CD4-positive, alpha-beta T cell treated with Interleukin-15 for 4 hours (primary cell): ENCODE measurements at places on chromosomes 1 and 21.
A peak's percentile ranks its signal among the peaks of the same experiment; 100 is the strongest.

DNA sequence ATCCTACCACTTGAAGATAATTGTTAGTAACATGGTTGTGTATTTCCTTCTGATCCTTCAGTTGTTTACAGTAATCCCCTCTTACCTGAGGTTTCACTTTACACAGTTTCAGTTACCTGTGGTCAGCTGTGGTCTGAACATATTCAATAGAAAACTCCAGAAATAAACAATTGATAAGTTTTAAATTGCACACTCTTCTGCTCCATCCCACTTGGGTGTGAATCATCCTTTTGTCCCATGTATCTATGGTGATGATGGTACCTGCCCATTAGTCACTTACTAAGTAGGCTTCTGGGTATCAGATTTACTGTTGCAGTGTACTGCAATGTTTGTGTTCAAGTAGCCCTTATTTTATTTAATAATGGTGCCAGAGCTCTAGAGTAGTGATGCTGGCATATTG, 62.5 kb downstream of the OSBPL9 start:
- no peak for DNase-seq

- peak; percentile 48 for DNase-seq
These were observed 114.6 kb upstream of the VAV3 start for GRCh38 chr1:108079440-108080025.

DNA sequence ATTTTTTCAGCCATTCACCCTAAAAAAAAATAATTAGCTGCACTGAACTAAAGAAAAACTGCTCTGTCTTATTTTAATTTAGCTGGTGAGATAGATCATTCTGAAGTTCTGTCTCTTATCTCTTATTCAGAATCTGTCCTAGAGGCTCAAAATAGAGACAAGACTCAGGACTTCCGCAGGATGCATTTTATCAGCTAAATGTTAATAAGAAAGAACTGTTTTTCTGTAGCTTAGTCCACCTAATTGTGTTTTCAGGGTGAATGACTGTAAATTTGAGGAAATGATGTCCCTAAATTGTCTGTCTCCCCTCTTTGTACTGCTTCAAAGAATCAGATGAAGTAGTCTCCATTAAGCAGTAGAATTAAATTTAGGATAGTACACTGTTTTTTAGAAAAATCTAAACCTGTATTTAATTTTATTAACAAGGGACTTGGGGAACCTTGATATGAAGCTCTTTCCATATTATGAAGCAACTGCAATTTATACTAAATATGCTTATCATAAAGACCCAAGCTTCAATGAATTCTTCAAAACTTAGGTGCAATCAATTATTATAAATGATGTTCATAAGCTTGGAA, 671.9 kb downstream of the RWDD3 start:
- no peak for DNase-seq

DNA sequence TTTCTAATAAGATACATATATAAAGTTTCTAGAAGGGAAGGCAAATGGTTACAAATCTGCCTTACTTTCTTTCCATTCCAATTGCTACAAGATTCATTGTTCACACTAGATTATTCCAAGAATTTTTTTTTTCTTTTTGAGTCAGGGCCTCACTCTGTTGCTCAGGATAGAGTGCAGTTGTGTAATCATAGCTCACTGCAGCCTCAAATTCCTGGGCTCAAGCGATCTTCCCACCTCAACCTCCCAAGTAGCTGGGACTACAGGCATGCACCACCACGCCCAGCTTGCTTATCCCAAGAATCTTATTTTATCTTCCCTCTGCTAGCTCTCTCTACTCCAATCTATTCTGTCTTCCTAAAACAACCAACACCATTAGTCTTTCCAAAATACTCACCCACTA, 81.8 kb downstream of the KIAA0319L start:
- no peak for DNase-seq

DNA sequence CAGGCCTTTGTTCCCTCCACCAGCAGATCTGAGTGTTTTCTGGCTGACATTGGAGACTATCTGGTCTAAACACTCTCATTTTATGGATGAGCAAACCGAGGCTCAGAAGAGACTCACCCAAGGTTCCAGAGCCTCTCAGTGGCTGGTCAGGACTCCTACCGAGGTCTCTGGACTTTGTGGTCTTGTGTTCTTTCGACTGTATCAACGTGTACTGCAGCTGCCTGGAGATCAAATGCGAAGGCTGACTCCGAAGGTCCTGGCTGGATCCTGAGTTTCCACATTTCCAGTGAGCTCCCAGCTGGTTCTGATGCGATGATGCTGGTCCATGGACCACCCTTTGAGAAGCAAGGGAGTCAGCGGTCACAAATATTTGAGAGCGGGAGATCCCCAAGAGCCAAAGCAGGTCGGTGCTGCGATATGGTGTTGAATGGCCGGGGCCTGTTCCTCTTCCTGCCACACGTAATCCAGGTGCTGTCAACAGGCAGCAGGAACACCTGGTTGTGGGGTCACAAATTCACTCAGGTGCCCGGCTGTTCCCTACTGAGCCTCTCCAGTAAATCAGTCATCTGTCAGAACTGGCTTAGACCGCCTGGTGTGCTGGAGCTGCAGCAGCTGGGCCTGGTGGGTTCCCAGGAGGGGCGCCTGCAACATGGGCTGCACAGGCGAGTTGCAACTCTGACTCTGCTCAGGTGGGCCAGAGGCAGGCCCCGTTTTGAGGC, 94.8 kb upstream of the USP24 start:
- no peak for DNase-seq

GRCh38 chr1:216723274-216723780, at the start of gene ESRRG:
Gene ESRRG (minus strand): TSS chr1:216723429. CDS start chr1:216723299, 130 bp downstream.
- DNase-seq: no peak

GRCh38 chr21:42514883-42515228, 1.2 kb downstream of the SLC37A1 start:
- DNase-seq: no peak

GRCh38 chr1:29831500-29832117, 595.3 kb downstream of the PTPRU start:
- DNase-seq: no peak

DNA sequence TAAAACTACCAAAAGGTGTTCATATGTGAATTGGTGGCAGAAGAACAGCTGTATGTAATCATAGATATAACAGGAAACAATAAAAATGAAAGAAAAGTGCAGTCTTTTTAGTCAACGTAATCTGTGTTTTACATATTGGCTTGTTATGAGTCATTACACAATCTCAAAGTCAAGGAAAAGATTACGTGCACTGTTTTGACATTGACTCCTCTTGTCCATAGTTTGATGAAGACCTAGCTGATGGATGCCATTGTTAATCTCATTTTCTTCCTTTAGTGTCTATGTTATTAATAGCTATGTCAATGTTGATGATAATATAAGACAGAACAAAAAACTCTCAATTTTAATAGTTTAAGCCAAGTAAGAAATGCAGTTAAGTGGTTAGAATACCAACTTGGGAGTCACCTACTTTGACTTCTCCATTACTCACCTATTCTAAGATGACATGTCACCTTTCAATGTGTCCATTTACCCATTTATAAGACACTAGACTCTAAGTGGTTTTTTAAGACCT, 84.5 kb upstream of the SAMSN1 start:
- peak; percentile 44 for DNase-seq

GRCh38 chr1:86965827-86966182, 51.4 kb downstream of the HS2ST1 start:
- DNase-seq: no peak

DNA sequence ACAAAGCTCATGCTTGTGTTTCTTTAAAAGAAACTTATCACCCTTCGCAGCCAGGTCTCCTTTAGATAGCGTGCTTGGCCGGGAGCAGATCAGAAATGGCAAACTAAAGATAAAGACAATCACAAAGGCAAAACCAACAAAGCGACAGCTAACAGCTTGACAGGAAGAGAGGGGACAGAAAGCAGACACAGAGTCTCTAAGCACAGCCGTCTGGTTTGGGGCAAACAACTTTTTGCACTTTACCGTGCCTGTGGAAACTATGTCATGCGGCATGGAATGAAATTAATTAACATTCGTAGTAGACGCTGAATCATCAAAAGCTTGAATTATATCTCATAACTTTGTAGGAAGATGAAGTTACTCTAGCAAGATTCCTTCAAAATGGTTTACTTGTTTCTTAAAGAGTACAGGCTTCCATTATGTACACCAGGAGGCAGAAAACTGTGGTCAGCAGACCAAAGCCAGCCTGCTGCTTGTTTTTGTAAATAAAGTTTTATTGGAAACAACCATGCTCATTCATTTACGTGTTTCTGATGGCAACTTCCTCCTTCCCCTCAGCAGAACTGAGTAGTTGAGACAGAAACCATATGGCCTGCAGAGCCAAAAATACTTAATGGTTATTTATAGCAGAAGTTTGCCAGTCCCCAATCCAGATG, 183.2 kb downstream of the KIF26B start:
- DNase-seq: no peak

- DNase-seq: no peak
These were observed 24.1 kb downstream of the IFFO2 start for GRCh38 chr1:18932387-18932786.

- no peak for DNase-seq
These were observed 93.1 kb downstream of the RGL1 start for GRCh38 chr1:183898001-183898396.

GRCh38 chr1:3885611-3886010, 14.5 kb downstream of the C1orf174 start:
- no peak for DNase-seq
